ENCODE measurements at places on chromosomes 2 and 18. TPM values are rescaled to one million over a fixed set of nuclear protein-coding genes. Genes with fewer than 3 reads are reported as not detected.

DNA sequence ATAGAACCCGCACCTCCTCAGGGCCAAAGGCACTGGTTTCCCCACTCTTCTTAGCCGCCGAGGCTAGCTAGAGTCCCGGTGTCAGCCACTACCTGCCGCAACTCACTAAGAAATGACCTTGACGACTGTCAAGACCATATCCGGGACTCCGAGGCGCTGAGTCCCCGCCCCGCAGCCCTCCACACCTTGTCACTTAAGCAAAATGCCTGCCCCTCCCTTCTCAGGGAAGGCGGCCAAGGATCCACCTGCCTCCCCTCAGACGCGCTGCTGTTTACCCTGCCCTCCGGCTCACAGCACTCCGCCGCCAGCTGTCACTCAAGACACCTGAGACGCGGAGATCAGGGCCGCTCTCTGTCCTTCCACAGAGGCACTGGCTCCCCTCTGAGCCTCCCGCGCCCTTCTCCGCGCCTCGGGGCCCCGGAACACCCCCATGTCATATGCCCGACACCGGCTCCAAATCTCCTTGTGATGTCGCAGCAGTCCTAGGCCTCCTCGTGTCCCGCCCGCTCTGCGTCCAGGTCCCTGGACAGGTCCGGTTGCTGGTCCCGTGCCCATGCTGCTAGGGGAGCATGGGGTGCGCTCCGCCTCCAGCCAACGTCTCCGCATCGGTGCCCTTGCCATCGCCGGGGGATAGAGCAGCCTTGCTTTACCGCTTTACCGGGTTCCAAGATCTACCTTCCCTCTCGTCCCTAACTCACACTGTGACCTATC lies 32.5 kb upstream of the REG3G start:
- peak; percentile 7 for DNase-seq

DNA sequence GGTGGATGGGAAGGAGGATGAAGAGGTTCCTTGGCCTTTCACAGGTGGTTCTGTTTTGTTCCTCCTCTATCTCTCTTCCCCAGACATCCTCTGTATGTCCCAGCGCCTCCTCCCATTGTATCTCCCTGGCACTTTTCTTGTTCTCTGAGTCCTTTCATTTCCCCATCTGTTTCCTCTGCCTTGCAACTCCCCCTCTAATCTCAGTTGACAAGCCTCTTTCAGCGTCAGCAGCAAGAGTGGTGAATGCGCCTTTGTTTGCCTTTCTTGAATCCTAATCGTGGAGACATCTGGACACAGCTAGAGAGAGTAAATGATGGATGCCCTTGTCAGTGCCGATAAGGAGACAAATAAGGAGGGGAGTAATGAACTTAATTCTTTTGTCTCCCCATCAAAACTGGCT lies 167.0 kb downstream of the NDUFA10 start:
- DNase-seq = no peak

Gene RAB31
- 18.2 TPM for total RNA-seq

- DNase-seq = no peak
Observed at GRCh38 chr2:8993902-8994278, 9.6 kb downstream of the MBOAT2 start.

DNA sequence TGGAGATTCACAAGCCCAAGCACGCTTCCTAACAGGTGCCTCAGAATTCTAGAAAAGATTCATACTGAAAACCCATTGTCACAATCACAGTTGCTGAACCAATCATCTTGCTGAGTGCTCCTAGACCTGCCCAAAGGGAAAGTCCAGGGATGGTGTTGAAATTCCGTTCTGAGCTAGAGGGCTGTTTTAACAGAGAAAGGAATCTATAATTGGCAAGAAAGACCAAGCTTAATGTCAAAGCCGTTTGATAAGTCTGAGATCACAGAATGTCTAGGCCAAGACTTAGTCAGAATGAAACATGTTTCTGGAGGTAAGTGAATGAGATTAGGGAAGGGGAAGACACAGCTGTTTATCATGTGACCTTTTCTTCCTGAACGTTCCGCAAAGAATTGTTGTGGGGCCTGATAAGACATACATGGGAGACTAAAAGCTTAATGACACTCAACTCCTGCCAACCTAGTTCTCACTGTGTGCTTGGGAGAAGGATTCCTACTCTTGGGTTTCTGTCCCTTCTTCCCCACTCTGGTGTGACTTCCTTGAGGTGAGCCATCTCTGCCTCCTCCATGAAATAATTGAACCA lies 27.5 kb downstream of the PMAIP1 start:
- DNase-seq = no peak

GRCh38 chr18:68803356-68803755 lies 5.5 kb downstream of the CCDC102B start:
- no peak for DNase-seq

DNA sequence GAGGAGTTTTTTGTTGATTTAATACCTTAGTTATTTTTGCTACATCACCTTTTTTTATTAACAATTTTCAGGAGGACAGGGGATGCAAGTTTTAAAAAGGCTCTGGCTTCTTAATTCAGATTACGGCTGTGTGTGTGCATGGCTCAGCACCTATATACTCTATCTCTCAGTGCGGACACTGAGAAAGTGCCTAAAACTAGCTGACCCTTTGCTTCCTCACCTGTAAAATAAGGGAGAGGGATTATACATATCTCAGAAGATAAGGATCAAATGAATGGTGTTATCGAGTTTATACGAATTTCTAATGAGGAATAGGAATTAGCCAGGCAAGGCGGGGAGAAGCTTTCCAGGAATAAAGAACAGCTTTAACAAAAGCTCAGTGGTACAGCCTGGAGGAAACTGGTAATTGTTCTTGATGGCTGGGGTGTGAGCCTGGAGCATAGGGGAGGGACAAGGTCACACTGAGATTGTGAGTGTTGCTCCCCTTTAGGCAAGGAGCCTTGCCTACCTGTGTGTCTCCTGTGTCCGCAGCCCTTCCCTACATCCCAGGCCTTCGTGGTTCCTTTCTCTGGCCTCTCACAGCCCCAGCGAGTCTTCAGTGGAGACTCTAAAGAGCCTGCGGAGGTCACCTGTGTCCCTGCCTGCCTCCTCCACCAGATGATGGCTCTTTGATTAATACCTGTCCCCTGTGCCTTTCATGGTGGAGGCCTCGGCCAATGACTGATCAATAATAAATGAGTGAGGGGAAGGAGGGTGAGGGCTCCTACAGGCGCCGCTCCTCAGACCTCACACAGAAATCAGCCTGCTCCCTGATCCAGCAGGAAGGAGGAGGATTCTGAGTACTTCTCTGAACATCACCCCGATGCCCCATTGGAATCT lies 92.7 kb downstream of the DDX1 start:
- DNase-seq = no peak

Gene C2orf80
- total RNA-seq = not detected

DNA sequence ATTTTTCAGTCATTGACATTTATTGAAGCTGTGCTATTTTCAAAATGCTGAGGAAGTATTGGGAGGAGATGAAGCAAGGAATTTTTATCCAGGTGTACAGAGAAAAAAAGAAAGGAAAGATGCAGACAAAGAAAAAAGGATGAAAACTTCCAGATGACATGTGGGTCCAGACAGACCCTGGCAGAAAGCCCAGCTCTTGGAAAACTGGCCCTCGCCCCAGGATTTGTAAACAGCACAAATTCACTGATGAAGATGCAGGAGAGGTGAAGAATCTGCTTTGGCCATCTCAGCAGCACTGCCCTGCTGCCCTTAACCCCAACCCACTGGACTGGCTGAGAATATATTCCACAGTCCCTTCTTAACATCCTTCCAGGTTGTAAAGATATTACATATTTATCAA lies 12.5 kb downstream of the TACR1 start:
- DNase-seq = no peak

Gene KIF5C
- total RNA-seq = 3.2 TPM

Gene KRTCAP3
- total RNA-seq = not detected

Measured in Daoy (cell line).